ENCODE measurements at places on chromosomes 5 and 9.

- no peak for DNase-seq
These were observed 61.3 kb upstream of the XPA start for GRCh38 chr9:97758334-97758916.

GRCh38 chr9:14868772-14869583, 41.2 kb downstream of the FREM1 start:
- DNase-seq, result no peak

DNA sequence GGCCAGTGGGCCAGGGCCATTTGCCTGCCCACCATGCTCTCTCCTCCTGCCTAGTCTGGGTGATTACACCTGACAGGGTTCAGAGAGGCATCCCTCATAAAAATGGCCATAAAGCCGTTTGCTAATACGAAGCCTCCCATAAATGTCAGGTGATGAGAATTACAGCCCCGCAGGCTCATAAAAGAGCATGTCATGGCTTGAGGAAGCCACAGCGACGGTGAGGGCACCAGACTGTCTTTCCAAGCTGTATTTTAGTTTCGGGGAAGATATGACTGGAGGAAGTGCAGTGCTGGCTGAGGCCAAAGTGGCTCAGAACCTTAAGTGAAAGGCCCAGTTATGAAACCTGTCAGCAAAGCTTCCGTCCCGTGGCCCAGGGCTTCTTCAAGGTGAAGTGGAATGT, 18.5 kb upstream of the TCERG1 start:
- no peak for DNase-seq

DNA sequence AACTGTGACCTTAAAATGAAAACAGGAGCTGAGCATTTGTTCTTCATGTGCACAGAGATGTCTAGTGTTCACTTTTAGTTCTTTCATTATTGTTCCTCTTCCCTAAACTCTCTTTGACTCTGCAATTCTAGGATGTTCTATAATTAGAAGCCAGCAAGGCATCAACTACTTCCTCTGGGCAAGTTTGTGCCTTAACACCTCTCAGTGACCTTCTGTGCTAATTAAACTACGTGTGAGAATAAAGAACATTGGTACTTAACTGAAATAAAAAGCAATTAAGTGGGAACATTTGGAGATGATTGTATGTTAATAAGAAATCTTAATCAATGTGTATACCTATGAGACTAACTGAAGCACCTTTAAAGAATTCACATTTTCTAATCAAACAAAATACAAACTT, 242.8 kb downstream of the RASEF start:
- DNase-seq, result no peak

DNA sequence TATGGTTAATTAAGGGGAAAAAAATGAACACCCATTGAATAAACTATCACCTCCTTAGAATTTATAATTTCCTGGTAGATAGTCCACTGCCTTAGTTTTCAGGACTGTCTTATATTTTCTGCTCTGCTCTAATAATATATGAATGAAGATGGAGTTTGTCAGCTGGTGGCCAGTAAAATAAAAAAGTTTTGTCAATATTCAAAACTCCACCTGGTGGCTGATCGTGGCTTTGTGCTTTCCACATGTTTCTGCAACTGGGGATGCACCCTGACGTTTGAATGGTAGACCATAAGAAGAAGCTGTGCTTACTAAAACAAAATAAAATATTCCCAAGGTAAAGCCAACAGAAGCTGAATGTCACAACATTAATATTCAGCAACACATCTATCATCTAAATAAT, 286.6 kb upstream of the IZUMO3 start:
- DNase-seq, result no peak

DNA sequence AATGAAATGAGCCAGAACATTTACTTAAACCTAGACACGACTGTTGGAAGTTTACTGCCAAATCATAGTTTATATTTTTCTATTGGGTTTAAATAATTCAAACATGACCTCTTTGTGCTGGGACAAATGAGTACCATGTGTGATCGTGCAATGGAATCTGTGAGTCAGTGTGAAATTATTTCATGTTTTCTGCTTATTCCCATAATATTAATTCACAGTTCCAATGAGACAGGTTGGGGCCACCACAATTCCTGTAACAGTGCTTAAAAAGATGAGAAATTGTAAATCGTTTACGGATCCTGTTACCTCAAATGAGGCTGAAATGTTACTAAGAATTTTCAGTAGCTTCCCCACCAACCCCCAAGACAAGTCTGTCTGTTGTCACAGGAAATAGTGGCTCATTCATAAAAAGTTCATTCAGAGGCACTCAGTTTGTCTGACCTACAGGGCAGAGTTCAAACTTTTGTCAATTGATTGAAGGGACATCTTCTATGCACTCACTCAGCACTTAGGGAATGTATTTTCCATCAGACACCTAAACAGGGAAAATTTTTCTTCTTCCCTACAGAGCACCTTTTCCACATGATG, 563.9 kb upstream of the ADAMTS16 start:
- no peak for DNase-seq

GRCh38 chr5:181224390-181225229, 1.5 kb downstream of the TRIM41 start:
- DNase-seq, result no peak

DNA sequence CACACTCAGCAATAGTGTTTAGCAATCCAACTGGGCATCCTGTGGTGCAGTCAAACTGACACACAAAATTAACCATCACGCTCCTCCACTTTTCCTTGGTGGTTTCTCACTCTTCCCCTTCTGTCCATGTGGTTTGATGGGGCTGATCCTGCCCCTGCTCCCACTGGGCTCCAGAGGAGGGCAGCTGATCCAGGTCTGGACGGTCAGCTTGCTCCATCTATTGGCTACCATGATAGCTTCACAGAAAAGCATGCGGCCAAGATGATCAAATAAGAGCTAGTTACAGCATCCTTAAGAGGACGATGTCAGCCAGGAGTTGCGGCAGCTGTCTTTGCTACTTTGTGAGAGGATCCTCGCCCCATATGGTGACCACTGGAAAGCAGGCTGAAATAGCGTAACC, 29.6 kb upstream of the RANBP17 start:
- DNase-seq, result no peak

DNA sequence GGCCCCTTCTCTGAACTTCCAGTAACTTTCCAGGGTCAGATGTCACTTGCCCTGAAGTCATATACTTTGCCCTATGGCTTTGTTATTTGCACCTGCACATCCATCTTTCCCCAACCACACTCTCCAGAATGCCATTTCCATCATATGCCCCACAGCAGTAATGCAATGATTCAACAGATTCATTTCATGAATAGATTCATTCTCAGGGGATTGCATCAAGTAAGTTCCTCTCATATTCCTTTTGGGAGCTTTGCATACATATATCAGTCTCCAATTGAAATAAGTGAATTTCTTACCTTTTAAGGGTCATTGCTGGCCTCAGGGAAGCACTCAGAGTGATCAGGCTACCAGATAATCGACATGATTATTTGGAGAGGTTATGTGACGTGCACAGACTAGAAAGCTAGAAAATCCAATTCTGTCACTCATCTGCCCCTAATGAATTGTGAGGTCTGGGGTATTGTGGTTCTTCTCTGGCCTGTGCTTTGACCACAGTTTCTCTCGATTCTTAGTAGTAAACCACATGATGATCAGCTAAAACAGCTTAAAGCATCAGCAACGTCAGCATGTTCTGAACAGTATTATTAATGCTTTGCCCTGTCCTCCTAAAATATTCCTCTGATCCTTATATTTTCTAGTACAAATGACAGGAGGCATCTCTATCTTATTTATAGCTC, 179.9 kb downstream of the ATPSCKMT start:
- DNase-seq, result no peak

- no peak for DNase-seq
These were observed 160.4 kb downstream of the ESM1 start for GRCh38 chr5:54825005-54825404.

GRCh38 chr9:134823623-134824022, 57.0 kb upstream of the FCN2 start:
- DNase-seq, result no peak

GRCh38 chr9:35756275-35757225, 2.5 kb upstream of the MSMP start:
- peak; percentile 56 for DNase-seq

- DNase-seq, result peak; percentile 57
These were observed 15.0 kb downstream of the GLIPR2 start for GRCh38 chr9:36151316-36152210.

DNA sequence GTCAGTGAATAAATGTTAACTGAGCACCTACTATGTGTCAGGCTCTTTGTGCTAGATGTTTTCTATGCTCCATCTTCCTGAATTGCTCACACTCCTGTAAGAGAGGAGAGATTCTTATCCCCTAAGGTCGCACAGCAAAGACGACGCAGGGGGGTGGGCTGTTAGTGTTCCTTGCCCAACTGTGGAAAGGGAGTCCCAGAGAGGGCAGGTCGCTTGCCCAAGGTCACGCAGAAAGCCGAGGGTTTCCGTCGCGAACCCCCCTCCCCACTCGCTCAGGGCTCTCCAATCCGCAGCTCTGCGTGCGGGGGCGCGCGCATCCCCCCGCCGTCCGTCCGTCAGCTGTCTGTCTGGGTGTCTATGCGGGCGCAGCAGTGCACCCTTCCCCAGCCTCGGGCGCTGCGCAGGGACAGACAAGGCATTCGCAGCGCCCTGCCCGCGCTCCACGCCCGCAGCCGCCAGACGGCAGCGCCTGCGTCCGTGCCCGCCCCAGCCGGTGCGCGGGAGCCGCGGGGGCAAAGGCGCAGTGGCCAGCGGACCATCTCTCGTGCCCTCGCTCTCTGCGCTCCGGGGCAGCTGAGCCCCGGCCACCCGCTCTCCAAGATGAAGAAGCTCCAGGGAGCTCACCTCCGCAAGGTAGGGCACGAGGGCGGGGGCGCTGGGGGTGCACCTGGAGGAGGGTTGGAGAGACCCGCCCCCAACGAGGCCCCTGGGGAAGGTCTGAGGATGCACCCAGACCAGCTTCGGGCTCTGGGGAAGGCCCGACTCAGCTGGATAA, at the start of gene SLC6A7:
TSS of gene SLC6A7 (plus strand) at position 335 of the 775 bp plus-strand sequence. CDS start at position 601, 266 bp downstream.
- DNase-seq, result no peak

DNA sequence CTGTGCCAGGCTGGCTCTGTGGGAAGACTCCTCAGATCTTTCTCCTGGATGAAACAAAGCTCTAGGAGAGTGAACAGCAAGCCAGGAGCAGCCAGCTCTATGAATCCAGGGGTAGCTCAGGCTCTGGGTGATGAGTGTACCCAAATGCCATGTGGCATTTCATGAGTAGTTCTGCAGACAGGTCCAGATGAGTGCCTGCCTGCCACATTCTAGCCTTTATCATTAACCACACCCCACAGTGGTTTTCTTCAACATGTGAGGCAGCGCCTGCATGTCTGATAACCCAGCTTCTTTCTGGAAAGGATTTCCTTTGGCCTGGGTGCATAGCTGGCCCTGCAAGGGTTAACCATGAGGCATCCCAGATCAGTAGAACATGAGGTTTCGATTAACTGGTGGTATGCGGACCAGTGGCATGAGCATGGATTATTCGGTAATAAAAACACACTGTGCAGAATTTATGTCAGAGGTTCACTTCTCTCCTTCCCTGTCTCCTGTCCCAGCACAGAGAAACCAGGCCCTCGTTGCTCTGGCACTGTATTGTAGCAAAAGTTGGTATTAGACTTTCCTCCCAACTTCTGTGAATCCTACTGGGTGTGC, 381.9 kb upstream of the ZNF462 start:
- DNase-seq, result no peak

GRCh38 chr5:1246711-1247431, 21.7 kb downstream of the SLC6A18 start:
- DNase-seq, result no peak

- no peak for DNase-seq
These were observed 37.8 kb downstream of the EXOSC2 start for GRCh38 chr9:130731355-130731754.

DNA sequence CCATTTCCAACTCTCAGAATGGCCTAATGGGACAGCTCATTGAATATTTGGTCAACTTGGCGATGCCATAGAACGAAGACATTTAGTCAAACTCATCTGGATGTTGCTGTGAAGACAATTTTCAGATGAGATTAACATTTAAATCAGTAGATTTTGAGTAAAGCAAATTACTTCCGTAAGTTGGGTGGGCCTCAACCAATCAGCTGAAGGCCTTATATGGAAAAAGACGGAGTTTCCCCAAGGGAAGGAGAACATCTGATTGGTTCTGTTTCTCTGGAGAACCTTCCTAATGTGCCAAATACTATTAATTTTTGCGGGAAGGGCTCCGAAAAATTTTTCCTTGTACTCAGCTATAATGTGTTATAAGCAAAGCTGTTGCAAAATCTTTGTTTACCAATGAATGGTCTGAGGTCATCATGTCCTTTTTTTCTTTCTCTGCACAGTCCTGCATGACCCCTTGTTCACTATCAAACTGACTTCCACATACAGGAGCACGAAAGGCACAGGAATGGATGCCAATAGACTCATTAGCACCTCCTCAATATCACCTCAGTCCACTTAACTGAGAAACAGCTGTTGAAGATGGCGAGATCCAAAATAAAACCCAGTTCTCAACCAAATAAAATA, 27.8 kb downstream of the CRHBP start:
- no peak for DNase-seq

- DNase-seq, result no peak
These were observed 13.8 kb upstream of the COL15A1 start for GRCh38 chr9:98929895-98930341.

- no peak for DNase-seq
These were observed 13.2 kb downstream of the SPINK1 start for GRCh38 chr5:147818290-147818689.

DNA sequence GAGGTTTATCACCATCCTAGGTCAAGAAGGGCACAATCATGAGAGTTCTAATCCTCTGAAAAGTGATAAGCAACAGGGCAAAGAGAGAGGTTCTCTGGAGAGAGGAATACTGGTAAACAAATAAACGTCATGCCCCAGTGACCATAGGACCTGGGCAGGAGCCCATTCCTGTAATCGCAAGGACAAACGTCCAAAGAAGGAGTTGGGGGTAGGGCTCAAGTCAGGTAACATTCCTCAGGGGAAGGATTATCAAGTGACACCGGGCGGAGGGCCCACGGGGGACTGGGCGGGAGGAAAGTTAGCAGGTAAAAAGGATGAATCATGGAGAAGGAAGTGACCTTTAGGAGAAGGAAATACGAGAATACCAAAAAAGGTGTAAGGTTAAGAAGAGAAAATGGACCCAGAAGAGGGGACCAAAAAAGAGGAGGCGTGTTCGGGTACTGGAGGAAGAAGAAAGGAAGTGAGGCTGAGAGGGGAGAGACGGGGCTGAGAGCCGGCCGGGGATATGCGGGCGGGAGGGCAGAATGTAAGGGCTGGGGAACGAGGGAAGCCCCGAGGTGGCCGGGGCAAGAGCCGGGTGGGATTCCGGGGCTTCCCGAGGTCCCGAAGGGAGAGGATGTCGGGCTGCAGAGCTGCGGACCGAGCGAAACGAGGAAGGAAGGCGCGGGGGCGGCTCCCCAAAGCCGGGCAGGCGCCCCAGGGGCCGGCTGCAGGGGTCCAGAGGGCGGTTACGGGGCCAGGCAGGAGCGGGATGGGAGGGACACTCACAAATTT, 583 bp downstream of the DIAPH1 start:
- DNase-seq, result peak; percentile 56

- DNase-seq, result no peak
These were observed 212.0 kb downstream of the ADAMTS12 start for GRCh38 chr5:33679791-33680190.

GRCh38 chr5:35373249-35373648, 143.0 kb upstream of the PRLR start:
- DNase-seq, result no peak

GRCh38 chr5:89546657-89547056, 663.7 kb upstream of the MEF2C start:
- DNase-seq, result no peak
